ENCODE measurements at places on chromosomes 16 and 17.

DNA sequence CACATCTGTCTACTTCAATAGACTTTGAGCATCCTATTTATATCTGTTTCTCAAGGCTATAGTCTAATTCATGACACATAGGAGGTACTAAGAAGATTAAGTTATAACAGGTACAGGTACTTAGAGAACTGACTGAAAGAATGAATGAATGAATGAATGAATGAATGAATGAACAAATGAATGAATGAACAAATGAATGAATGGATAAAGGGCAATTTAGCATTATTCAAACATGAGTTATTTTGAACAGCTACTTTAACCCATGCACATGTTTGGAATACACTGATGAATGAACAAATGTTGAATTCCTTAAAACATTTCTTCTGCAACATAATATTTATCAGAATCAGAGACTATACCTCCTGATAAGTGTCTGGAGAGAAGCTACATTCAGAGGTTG is 1165.6 kb upstream of the CDH8 start:
- no peak for DNase-seq

- DNase-seq = no peak
Observed at GRCh38 chr16:7482032-7482431, 149.4 kb downstream of the RBFOX1 start.

GRCh38 chr17:7843536-7844291 is 9.7 kb downstream of the KDM6B start:
- peak; percentile 79 for DNase-seq

DNA sequence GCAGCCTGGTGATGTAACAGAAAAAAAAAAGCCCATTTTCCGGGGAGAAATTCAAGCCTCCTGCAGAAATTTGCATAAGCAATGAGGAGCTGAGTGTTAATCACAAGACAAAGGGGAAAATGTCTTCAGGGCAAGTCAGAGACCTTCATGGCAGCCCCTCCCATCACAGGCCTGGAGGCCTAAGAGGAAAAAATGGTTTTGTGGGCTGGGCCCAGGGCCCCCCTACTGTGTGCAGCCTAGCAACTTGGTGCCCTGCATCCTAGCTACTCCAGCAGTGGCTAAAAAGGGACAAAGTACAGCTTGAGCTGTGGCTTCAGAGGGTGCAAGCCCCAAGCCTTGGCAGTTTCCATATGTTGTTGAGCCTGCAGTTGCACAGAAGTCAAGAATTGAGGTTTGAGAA is 49.7 kb downstream of the AHSP start:
- DNase-seq = no peak

DNA sequence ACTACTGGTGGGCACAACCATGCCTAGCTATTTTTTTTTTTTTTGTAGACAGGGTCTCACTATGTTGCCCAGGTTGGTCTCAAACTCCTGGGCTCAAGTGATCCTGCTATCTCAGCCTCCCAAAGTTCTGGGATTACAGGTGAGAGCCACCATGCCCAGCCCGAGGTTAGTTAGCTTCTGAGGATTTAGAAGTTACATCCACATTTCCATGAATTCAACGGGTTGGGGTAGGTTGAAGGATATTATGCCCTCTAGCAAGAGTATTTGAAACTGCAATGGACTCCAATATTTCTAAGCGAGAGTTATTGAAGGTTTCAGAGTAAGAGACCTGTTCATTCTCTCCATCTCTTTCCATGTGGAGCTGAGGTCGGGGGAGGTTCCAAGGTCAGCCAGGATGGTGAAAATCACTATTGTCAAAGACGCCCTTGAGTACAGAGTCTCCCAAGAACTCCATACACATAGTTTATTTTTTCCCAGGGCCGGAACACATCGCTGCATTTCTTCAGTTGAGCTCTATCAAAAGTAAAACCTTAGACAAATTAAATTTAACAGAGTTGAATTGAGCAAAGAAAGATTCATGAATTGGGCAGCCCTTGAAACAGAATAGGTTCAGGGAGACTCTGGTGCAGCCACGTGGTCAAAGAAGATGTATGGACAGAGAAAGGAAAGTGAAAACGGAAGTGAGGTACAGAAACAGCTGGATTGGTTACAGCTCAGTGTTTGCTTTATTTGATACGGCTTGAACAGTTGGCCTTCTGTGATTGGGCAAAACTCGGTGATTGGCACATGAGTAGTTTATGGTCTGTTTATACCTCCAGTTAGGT is 19.0 kb upstream of the ITPRIPL2 start:
- no peak for DNase-seq

DNA sequence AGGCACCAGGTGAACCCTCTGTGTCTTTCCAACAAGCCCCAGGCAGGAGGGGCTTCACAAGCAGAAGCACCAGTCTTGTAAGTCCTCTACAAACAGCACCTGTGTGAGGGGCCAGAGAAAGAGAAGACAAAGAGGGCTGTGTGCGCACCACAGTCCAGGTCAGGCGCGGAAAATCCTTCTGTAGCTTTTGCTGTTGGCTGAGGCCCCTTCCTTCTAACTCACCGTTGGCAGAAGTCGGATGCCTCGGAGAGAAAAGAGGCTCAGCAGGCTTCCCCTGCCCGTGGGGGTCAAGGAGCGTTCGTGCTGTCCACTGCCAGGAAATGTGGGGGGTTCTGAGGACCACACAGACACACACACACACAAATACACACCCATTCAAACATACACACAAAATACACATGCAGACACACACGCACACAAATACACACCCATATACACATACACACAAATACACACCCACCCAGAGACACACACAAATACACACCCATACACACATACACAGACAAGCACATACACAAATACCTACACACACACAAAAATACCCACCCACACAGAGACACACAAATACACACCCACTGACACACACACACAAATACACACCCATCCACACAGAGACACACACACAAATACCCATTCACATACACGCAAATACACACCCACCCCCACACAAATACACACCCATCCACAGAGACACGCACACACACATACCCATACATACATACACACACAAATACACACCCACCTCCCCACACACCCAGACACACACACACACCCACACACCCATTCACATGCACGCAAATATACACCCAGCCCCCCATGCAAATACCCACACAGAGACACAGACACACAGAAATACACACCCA is 6.8 kb downstream of the ZG16B start:
- DNase-seq = no peak

DNA sequence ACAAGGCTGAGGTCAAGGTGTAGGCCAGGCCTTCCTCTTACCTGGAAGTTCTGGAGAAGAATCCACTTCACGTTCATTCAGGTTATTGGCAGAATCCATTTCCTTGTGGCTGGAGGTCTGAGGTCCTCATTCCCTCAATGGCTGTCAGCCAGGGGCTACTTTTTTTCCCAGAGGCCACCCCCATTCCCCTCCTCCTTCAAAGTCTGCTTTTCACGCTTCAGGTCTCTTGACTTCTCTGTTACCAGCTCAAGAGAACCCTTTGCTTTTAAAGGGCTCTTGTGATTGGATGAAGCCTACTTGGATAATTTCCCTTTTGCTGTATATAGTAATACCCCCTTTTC is 55.1 kb upstream of the LGALS9 start:
- DNase-seq = no peak

- no peak for DNase-seq
Observed at GRCh38 chr16:6428861-6429260, 903.8 kb upstream of the RBFOX1 start.

- no peak for DNase-seq
Observed at GRCh38 chr16:79165506-79165905, 435.0 kb downstream of the MAF start.

GRCh38 chr17:56610321-56610720 is 16.8 kb downstream of the NOG start:
- no peak for DNase-seq

DNA sequence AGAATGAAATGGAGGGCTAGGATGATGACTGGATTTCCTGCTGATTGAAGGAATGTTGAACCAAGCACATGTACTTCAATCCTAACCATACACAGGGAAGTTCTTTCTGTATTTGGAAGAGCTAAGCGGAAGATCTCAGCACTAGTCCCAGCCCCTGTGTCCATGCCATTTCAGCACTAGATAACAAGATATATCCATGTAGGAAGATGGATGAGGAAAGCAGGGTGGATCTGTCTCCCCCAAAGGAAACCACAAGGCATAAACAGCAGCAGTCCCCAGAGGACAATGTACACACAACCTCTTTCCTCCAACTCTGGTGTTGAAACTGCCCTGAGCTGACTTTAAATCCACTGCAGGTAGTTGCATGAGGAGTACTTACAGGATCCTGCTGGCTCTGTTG is 75.1 kb downstream of the GRIN2A start:
- DNase-seq = no peak

GRCh38 chr17:57439651-57440050 is 183.3 kb downstream of the MSI2 start:
- no peak for DNase-seq

DNA sequence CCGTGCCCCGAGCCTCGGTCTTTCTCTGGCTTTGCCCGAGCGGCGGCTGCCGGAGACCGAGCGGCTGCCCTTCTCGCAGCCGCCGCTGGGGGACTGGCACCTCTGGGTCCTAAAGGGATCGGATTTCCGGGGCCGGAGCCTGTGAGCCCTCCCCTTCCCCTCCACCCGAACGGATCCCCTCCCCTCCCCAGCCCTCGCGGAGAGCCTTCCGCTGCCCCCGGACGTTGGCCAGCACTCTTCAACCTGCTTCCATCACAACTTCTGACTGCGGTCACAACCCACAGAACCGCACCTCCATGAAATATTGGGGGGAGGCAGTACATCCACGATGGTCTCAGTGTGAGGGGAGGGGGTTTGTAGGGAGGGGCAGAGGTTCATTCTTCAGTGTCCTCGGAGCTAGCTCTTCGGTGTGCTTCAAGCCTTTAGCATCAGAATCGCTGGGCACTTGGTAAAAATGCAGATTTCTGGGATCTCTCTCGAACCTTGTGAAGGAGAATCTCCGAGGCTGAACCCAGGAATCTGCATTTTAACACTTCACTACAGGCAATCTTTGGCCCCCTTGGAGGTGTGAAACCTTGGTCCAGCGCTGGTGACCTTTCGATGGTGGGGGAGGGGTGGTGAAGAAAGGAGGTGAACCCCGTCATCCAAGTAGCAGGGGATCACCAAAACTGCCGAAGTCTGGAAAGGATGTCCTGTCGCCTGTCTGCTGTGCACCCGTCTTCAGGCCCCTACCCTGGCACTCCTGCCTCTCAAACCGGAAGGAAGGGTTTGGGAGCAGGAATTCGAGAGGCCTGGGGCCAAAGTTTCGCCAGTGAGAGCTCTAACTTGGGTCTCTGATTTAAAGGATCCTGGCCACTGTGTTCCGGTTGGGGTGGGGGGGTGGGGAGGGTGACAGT is 812 bp upstream of the PPP1R9B start:
- DNase-seq = peak; percentile 76

- DNase-seq = no peak
Observed at GRCh38 chr17:65470783-65471182, 90.7 kb downstream of the AXIN2 start.

DNA sequence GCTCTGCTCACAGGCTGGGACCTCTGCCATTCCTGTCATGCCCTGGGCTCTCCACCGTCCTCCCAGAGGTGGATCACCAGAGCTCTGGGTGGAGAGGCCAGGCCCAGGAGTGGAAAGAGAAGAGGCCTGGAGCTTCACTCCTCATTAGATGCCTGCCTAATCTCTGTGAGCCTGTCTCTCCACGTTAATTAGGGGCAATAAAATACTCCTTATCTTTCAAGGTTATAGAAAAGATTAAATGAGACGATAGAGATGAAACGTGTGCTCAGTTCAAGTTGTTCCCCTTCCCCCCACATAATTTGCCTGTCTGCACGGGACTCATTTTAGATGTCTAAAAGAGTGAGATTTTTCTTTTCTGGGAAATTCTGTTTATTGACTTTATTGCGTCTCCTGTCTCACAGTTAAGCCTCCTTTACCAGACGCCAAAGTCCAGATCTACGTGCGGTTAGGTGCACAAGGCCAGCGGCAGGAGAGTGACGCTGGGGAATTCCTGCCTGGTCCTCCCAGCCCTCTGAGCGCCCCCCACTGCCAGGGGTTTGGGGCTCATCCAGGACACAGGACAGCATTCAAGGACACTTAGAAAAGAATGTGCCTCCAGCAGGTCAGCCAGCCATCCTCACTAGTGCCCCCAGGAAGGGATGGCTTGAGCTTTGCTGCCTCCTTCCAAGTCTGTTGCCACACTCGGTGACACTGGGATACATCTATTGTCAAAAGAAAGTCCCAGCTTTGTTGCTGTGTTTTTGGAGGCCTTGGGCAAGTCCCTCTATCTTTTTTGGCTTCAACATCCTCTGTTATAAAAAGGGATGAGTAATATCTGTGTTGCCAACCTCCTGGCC is 42.3 kb downstream of the TBX4 start:
- DNase-seq = no peak

GRCh38 chr17:46771561-46772474 is 46.7 kb downstream of the WNT3 start:
- DNase-seq = peak; percentile 22

- DNase-seq = no peak
Observed at GRCh38 chr17:4573115-4573514, 11.2 kb upstream of the SMTNL2 start.

GRCh38 chr17:45640141-45640850 is 143.8 kb upstream of the CRHR1 start:
- DNase-seq = peak; percentile 51

GRCh38 chr17:49696233-49696761 is 11.5 kb downstream of the SLC35B1 start:
- peak; percentile 39 for DNase-seq

DNA sequence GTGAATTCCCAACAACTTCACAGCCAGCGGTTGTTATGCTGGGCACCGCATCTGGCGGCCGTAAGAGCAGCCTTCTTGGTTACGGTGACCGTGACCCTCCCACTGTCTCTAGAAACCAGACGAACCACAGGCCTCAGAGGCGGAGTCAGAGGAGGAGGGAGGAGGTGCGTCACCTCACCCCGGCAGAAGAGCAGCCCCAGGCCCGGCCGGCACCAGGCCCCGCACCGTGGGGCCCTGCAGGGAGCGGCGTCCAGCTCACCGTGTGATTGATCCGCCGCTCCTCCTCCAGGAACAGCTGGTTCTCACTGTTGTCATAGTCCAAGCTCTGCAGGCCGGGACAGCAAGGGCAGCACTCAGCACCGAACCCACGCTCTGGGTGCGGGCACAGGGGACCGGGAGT is 13.7 kb downstream of the CLCN7 start:
- no peak for DNase-seq

DNA sequence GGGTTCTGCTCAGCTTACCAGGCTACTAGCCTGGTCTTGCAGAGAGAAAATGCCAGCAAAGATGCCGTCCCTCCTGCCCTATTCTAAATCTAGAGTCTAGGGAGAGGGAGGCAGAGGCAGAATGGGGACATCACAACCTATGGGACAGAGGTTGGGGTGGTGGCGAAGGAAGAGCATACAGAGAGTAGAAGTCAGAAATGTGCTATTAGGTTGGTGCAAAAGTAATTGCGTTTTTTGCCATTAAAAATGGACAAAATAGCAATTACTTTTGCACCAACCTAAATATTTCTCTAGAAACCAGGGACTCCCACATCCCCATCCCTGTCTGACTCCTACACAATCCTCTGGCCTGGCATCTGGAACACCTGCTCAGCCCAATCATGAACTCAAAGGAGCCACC is 127.7 kb downstream of the GAS7 start:
- DNase-seq = no peak

DNA sequence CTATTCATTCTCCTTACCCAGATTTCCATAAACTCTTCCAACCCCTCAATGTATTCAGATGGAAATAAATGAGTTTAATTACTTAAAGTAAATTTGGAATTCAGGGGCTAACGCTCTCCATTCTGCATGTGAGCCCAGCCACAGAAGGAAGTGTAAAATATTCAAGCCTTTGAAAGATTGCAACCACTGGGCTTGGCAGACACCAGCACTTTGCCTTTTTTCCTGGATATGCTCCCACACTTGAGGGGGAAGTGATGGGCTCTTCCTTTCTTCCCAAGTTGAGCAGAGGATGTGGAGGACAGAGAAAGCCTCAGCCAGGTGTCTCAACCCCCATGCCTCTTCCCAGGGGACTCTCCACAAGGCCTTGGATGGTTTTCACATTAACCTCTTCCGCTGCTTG is 825.1 kb upstream of the EEF2KMT start:
- DNase-seq = no peak

Measured in stimulated activated CD4-positive, alpha-beta T cell treated with anti-CD3 and anti-CD28 coated beads, TNF-alpha, amount 100 ng/mL, for 24 hours (primary cell).